ENCODE measurements at places on chromosomes 4 and X.

DNA sequence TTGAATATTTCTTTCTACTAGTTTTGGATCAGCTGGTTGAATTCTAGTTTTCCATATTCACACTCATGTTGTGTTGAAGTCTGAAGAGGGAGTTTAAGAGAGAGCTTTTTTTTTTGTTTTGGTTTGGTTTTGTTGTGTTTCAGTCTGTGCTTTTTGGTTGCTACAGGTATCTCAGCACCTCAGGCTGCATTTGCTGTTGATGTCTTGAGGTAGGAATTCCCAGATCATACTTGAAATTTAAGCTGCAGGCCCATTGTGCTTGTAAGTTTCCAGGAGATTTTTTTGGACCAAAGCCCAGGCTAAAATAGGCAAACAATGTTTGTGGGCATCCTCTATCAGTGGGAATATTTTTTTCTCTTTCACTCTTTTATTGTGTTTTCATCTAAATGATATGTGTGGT is 190.2 kb upstream of the AGA start:
- DNase-seq, result no peak

DNA sequence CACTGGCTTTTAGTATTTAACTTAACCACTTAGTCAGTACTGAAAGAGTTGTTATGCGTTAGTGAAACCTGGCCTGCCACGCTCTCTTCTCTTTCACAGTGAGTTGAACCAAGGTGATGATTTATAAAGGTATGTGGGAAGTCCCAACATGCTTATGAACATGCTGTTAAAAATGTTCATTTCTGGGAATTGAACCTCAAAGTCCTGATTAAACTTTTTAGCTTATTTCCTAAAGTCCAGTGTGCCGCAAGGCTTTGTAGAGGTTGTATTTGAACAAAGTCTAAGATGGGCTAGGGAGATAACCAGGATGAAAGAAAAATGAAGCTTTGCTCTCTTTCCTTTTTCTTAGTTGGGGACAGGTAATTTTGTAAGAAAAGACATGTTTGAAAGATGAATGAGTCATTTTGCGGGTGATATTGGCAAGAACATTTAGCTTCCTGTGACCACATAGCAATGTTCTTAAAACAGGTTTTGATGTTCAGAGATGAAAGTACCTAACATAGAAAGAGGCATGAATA is 270.3 kb downstream of the DTHD1 start:
- DNase-seq, result no peak

GRCh38 chrX:109939498-109939897 is 63.4 kb upstream of the TMEM164 start:
- no peak for DNase-seq

DNA sequence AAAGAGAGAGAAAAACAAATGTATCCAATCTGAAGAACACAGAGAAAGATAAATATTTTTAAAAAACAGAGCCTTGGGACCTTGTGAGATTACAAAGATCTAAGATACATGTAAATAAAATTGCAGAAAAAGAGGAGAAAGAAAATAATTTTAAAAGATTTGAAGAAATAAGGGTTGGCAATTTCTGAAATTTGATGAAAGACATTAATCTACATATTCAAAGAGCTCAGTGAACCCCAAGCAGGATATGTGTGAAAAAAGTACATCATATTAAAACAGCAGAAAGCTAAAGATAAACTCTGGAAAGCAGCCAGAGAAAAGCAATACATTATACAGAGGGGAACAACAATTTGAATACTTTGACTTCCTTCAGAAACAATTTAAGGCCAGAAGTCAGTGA is 244.7 kb downstream of the ENOX2 start:
- DNase-seq, result no peak

DNA sequence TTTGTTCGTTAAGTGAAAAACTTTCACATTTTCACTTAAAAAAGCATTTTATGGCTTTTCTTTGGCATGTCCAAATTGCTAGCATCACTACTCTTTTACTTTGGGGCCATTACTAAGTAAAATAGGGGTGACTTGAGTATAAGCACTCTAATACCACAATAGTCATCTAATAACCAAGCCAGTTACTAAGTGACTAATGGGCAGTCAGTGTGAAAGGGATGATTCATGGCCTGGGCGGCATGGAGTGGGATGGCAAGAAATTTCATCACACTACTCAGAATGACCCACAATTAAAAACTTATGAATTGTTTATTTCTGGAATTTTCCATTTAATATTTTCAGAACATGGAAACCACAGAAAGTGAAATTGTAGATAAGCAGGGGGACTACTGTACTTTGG is 60.9 kb downstream of the BMP15 start:
- no peak for DNase-seq

DNA sequence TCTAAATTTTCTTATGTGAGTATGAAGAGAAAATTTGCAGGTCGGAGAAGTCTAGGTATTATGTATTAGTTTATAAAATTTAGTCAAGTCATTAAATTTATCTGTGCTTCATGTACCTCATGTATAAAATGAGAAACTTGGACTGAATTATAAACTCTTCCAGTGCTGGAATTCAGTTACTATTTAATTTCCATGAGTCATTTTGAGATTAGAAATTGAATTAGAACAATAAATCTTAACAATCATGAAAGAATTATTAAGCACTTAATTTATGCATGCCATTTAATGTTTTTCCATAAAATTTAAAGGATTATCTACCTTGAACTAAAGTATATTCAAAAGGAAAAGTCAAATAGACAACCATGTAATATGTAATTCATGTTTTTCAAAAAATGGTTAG is 195.8 kb downstream of the MAD2L1 start:
- DNase-seq, result no peak

DNA sequence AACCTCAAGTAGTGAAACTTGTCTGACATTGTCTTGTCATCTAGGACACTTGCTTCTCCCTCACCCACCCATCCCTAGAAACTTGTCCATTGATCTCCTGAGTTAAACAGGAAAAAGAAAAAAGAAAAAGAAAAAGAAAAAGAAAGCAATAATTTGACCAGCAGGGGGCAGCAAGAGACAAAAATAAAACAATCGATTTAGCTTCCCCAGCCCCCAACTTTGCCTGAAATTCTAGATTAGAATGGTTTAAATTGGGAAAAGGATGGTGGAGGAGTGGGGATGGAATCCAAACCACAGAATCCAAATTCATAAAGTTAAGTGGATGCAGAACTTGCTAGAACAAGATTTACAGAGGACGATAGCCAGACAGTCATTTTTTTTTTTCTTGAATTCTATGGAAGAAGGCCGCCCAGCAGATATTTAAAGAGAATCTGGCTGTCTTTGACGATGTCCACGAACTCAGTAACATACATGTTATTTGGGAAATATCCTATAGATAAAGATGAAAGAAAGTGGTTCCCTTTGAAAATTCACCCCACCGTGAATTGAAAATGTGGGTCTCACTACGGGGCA is 282.9 kb downstream of the USP46 start:
- peak; percentile 39 for DNase-seq

DNA sequence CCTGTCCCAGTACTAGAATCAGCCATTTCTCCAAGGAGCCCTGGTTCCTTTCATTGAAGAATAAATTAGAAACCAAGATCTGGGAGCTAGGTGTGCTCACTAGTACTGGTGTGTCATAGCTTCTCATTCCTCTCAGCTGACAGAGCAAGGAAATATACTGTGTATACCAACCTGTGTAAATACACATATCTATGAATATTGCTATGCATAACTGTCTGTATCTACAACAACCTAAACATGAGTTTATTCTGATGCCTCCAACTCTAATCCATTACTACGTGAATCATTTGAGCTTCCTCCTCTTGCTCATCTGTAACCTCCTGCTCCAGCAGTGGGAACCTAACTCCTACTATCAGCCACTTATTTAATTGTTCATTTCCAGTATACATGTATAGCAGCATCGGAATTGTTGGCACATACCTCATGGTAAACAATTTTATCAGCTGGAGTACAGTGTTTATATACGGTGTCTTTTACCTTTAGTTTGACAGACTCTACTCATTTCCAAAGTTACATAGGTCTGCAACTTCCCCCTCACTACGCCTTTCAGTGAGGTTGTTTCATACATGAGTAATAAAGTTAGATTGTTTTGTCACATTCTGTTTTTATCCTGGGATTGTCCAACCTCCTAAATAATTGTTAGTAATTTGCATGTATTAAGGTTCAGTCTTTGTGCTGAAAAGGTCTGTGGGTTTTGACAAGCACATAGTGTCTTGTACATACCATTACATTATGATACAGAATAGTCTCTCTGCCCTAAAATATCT is 7.1 kb upstream of the SCRG1 start:
- no peak for DNase-seq

- DNase-seq, result no peak
Measured at GRCh38 chrX:16148896-16149295, 18.4 kb upstream of the MAGEB17 start.

GRCh38 chr4:16438986-16439385 is 212.7 kb upstream of the TAPT1 start:
- DNase-seq, result peak; percentile 21

GRCh38 chrX:2397229-2398063 is 103.3 kb downstream of the DHRSX start:
- no peak for DNase-seq

GRCh38 chrX:149937871-149938426 is 342 bp downstream of the EOLA2 start:
- DNase-seq, result no peak

Data from AG09309 (cell line).